ENCODE measurements at places on chromosomes 6 and 20. TPM values are rescaled to one million over a fixed set of nuclear protein-coding genes. Genes with fewer than 3 reads are reported as not detected.
A peak's percentile ranks its signal among the peaks of the same experiment; 100 is the strongest.

- no peak overlapping the region for H3K4me3 ChIP-seq
- H3K27me3 ChIP-seq: no peaks in the 10 kb centered on the region
- peak overlapping the region; percentile 58 for H3K27ac ChIP-seq
- H3K4me1 ChIP-seq: no peaks in the 10 kb centered on the region
- no peaks in the 10 kb centered on the region for H3K36me3 ChIP-seq
Observed at GRCh38 chr20:50379991-50380696, 130.0 kb upstream of the PTPN1 start.

- no peak for DNase-seq
- no peaks in the 10 kb centered on the region for H3K36me3 ChIP-seq
- no peak overlapping the region for H3K4me3 ChIP-seq
Observed at GRCh38 chr6:25167961-25168360, 111.2 kb upstream of the CARMIL1 start.

- no peak for DNase-seq
- H3K27me3 ChIP-seq: no peaks in the 10 kb centered on the region
- H3K36me3 ChIP-seq: no peaks in the 10 kb centered on the region
Observed at GRCh38 chr6:42406306-42407280, 45.1 kb downstream of the TRERF1 start.

GRCh38 chr6:113416170-113416569 is 441.0 kb upstream of the MARCKS start:
- no peaks in the 10 kb centered on the region for H3K36me3 ChIP-seq
- H3K4me1 ChIP-seq: no peaks in the 10 kb centered on the region
- no peaks in the 10 kb centered on the region for H3K27me3 ChIP-seq
- no peak overlapping the region for H3K27ac ChIP-seq
- no peak overlapping the region for H3K4me3 ChIP-seq

GRCh38 chr6:166168616-166169548 is 1.2 kb upstream of the TBXT start:
- no peak overlapping the region for H3K4me3 ChIP-seq
- H3K27me3 ChIP-seq: no peaks in the 10 kb centered on the region
- no peaks in the 10 kb centered on the region for H3K36me3 ChIP-seq

GRCh38 chr20:16491294-16491905 is 81.8 kb downstream of the KIF16B start:
- peaks cover 2% of the 10 kb centered on the region for H3K36me3 ChIP-seq
- H3K4me1 ChIP-seq: no peaks in the 10 kb centered on the region
- no peak overlapping the region for H3K27ac ChIP-seq
- no peak for DNase-seq

DNA sequence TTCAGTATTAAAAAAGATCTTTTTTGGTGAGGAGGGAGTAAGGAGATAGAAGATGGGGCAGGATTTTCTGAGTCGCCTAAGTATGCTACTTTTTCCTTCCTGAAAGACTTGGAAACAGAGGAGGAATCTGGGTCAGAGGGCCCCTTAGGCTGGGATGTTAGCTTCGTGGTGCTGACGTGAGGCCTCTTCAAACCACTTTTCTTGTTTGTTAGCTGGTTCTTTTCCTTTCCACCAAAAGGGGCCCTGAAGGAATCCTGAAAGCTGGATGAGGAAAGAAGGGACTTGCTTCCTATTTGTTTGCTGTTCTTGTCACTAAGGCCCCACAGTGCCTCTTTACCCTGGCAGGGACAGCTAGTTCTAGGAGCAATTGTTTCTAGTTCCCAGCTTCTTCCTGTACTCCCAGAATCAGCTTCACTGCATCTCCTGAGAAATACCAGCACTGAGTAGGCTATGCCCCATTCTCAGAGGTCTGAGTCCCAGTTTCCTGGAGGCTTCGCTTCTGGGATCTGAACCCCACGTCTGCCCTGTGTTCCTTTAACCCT is 2.2 kb upstream of the IL20RA start:
- no peaks in the 10 kb centered on the region for H3K4me1 ChIP-seq
- H3K27ac ChIP-seq: no peak overlapping the region
- DNase-seq: no peak
- H3K27me3 ChIP-seq: peaks cover 1% of the 10 kb centered on the region

DNA sequence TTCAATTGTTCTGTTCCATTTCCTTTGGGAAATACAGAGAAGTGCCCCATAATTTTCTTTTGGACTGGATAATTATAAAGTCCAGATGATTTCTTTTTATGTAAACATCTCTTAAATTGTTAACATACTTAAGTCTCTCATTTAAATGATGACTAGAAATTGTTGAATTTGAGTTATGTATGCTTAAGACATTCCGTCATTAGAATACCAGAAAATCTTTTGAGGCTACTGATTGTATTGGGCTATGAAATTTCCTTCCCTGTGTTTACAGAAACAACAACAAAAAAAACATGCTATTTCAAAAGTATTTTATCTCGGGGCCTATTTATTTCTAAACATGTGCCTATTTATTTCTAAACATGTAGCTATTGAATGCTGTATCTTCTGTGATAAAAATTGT is 125.4 kb downstream of the SH3BGRL2 start:
- no peak overlapping the region for H3K4me3 ChIP-seq
- no peaks in the 10 kb centered on the region for H3K27me3 ChIP-seq
- H3K36me3 ChIP-seq: no peaks in the 10 kb centered on the region
- H3K27ac ChIP-seq: no peak overlapping the region
- H3K4me1 ChIP-seq: no peaks in the 10 kb centered on the region
- DNase-seq: no peak

DNA sequence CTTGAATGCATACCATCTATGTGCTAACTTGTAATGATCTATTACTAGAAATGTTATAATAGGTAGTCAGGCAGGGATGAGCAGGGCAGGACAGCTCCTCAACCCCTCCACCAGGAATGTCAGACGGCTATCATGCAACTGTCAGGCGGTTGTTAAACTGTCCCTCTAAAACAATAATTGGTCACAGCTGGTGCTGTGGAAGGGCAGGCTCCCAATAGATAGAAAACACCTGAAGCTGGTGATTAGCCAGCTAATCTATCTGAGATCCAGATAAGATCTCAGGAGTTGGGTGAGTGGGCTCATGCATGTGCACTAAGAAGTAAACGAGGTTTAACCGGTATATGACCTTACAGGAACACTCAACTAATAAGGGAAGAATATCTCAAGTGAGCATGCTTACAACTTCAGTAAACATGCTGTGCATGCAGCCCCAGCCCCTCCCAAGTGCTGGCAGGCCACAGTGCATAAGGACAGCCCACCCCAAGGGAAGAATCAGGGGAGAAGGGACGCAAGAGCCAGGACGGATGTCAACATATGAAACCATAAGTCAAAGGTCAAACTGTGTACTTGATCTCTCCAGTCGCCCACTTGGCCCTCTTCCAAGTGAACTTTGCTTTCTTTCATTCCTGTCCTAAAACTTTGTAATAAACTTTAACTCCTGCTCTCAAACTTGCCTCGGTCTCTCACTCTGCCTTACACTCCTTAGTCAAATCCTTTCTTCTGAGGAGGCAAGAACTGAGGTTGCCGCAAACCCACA is 566.2 kb upstream of the NRSN1 start:
- H3K27ac ChIP-seq: no peak overlapping the region
- H3K4me3 ChIP-seq: no peak overlapping the region
- H3K36me3 ChIP-seq: no peaks in the 10 kb centered on the region
- H3K4me1 ChIP-seq: no peaks in the 10 kb centered on the region
- H3K27me3 ChIP-seq: no peaks in the 10 kb centered on the region
- no peak for DNase-seq

- H3K36me3 ChIP-seq: no peaks in the 10 kb centered on the region
- no peak overlapping the region for H3K27ac ChIP-seq
- peak; percentile 75 for DNase-seq
- H3K27me3 ChIP-seq: no peaks in the 10 kb centered on the region
- no peaks in the 10 kb centered on the region for H3K4me1 ChIP-seq
Observed at GRCh38 chr20:24781418-24781980, 167.6 kb upstream of the CST7 start.

DNA sequence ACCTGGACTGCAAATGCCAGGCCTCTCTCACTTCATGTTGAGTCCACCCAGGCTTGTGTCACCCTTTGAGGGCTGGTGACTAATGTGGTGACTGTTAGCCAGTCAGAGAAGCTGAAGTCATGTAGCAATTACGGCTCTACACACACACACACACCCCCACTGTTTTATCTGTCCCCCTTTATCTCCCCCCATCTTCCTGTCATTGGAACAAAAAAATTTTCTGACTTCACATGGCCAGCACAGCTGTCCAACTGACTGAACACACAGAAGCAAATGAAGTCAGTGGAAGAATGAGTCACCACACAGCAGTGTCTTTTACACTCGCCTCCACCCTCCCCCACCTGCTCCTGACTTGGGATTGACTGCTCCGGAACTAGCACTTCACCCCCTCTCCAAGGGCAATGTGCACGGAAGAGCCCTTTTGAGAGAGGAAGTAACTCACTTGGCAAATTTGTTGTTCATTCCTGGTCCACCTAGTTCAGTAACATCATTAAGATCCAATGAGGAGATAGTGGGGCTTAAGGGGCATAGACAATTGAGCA is 198.0 kb downstream of the RNF144B start:
- H3K36me3 ChIP-seq: no peaks in the 10 kb centered on the region
- no peak overlapping the region for H3K4me3 ChIP-seq
- DNase-seq: no peak
- no peak overlapping the region for H3K27ac ChIP-seq

The WFDC2 gene
- total RNA-seq: 2.3 TPM

The SLC2A10 gene
- total RNA-seq: 13.9 TPM

The TBC1D32 gene
- total RNA-seq: 4.5 TPM

Measured in aorta (tissue), 5 donors.